Nephron progenitor cell (in vitro differentiated cells): ENCODE measurements at places on chromosomes 6 and 20.
A peak's percentile ranks its signal among the peaks of the same experiment; 100 is the strongest.

- DNase-seq = no peak
These were observed 29.4 kb downstream of the RING1 start for GRCh38 chr6:33237741-33238140.

DNA sequence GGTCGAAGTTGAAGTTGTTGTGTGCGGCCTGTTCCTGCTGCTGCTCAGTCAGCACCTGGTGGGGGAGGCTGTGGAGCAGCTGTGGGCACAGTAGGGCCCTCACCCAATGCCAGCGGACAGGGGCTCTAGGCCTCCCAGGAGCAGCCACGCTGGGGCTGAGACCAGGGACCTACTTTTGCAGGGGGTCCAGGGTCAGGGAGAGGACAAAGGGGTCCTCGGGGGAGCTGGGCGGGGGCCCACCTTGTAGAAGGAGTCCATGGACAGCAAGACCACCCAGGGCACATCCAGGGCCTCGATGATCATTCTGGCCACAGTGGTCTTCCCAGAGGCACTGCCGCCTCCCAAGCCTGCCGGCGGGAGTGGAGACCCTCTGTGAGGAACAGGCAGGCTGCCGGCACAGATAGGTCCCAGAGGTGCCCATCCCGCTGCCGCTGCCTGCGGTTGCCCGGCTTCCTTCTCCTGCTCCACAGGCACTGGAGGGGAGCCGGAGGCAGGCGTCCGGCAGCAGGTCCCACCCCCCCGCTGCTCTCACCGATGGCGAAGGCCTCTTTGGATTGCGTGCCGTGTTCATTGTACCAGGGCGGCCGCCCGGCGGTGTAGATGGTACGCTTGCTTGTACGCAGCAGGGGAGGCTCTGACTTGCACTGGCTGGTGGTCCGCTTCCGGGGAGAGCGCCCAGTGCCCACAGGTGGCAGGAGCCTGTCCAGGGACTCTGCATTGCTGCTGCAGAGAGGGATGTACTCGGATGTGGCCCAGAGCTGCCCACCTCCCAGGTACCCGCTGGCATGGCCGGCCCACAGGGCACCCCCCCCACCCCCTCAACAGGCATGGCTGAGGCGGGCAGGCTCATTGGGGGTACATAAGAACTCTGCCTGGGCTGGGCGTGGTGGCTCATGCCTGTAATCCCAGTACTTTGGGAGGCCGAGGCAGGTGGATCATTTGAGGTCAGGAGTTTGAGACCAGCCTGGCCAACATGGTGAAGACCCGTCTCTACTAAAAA, 10.0 kb downstream of the UCKL1 start:
- DNase-seq = no peak

DNA sequence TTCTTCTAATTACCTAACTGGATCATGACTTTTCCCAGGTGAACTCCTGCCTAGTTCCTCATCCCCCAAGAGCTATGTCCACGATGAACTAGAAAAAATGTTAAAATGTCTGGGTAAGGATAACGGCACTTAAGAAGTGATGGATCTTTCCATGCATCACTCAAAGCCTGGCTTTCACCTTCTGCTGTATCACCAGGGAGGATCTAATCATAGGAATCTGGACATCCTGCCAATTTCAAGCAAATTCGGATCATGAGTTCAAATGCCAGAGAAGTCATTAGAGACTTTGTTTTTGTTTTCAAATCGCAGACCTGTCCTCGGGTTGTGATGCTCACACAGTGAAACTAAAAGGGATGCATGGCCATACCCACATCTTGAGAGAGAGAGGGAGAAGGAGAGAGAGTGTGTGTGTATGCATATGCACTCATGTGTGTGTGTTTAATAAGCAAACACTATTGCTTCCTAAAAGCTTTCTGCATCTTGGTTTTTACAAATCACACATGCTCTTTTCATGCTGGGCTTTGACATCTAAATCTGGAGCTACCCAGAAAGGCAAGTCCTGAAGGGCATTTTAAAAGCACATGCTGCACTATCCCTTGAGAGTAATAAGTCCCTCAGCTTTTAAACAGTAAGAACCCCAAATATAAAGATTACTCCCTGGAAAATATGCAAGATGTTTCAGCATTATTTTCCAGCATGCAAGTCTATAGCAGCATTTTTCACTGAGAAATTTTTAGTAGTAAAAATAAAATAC, 524.6 kb upstream of the NOX3 start:
- DNase-seq = no peak

DNA sequence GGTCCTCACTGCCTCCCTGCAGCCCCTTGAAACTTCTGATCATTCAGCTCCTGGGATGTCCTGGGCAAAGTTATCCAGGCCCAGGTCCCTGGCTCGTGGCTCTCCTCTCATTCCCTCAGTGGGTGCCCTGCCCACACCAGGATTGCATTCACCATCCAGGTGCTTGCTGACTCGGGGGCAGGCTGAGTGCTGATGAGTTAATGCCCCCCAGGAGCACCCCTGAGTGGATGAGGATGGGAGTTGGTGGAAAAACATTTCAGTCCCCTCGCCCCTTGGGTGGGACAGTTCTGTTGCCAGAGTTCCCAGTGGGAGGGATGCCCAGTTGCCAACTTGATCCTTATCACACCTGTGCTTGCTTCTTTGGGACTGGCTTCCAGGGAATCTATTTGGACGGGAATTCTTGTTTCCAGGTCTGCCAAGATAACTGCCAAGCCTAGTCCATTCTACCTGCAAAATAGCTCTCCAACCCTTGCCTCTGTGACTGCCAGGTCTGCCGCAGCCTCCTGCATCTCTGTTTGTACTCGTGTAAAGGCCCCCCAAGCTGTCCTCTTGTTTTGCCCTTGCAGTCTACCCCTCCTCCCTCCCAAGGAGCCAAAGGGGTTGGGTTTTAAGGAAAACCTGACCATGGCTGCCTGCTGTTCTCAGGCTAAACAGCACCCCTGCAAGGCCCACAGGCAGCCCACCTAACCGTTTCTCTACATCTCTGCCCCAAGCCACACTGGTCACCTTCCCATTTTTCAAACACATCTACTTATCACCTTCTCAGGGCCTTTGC, 11.6 kb upstream of the RSPO4 start:
- no peak for DNase-seq

DNA sequence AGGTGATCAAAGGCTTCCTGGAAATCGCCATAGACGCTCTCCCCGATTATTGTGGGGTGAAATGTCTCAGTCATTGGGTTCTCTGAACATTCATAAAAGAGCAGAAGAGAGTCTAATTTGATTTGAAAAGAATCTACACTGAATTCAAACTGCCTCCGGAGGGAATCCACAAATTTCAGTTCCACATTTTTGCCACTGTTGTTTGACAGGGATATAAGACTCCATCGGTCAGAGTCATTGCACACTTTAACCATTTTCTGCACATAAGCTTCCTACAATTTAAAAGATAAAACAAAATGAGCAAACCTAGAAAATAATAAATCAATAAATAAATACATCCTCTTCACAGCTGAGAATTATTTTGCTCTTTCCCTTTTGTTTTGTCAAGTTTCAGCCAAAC, 2.3 kb downstream of the TENT5A start:
- no peak for DNase-seq

DNA sequence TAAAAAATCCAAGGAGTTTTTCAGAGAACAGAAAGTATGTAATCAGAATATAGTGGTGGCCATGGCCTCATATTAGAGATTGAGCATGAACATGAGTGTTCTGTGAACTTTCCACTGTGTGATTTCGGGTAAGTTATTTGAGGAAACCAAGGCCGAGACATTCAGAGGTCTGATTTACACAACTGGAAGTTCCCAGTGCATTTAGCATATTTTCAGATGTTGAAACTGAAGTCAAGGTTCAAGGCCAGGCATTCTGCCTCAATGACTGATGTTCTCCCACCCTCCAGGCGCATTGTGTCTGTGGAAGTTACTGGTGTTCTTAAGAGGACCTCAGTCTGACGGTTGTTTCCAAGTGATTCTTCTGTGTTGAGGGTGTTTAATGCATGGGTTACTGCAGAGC, 26.2 kb downstream of the RNF144B start:
- DNase-seq = no peak

- no peak for DNase-seq
These were observed 154.1 kb upstream of the RUNX2 start for GRCh38 chr6:45174045-45174444.

- no peak for DNase-seq
These were observed 2.3 kb upstream of the MAS1L start for GRCh38 chr6:29490055-29490454.

GRCh38 chr6:55886185-55886836, 10.9 kb upstream of the BMP5 start:
- DNase-seq = no peak

- DNase-seq = no peak
These were observed 168.8 kb downstream of the BCAS1 start for GRCh38 chr20:53901497-53902096.

- no peak for DNase-seq
These were observed 117.6 kb upstream of the DTNBP1 start for GRCh38 chr6:15780437-15780836.

- no peak for DNase-seq
These were observed 260.0 kb downstream of the FARS2 start for GRCh38 chr6:5521322-5521721.

- DNase-seq = no peak
These were observed 177.0 kb downstream of the EYA4 start for GRCh38 chr6:133418108-133418507.

GRCh38 chr6:118869894-118870589, 23.9 kb upstream of the ASF1A start:
- DNase-seq = no peak

- no peak for DNase-seq
These were observed 6.7 kb upstream of the CDKN1A start for GRCh38 chr6:36671687-36672375.

- DNase-seq = no peak
These were observed 48.0 kb downstream of the SYTL3 start for GRCh38 chr6:158697811-158698210.

DNA sequence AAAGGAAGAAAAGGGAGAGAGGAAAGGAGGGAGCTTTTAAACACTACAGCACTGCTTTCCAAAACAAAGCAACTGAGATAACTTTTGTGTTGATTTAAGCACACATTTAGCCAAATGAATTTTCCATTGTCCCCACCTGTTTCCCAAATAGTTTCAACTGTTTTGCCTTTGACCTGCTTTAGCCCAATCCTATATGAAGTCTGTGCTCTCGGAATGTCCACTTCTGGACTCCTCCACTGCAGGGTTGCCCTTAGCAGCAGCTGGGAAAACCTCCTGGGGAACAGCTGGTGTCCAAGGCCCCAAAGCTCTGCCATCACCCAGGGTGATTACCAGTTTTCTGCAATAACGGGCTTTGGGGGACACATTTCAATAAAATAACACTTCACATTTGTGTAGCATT, 44.9 kb upstream of the PKHD1 start:
- no peak for DNase-seq

- peak; percentile 46 for DNase-seq
These were observed 416 bp upstream of the POLR1H start for GRCh38 chr6:30060606-30061091.

DNA sequence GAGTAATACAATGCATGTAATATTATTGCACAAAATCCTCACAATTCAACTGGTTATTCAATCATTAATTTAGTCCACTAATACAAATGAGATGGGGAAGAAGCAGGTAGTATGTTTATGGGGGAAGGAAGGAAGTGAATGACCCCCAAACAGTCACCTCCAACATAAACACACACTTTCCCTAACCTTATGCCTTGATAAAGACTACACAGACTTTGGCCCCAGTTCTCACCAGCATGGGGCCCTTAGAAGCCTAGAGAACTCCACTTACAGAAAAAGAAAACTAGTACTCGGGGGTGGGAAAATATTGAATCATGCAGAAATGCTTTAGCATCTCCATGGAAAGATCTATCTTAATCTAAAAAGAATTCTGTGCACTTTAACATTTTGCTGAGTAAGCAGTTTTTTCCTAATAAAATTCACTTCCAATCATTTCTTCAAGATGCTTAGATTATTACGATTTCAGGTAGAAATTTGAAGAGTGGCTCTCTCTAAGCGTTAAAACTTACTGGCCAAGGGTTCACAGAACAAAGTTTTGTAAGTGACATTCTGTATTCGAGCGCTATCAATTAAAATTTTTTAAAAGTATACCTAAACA, 18.8 kb downstream of the ARHGAP18 start:
- DNase-seq = no peak

DNA sequence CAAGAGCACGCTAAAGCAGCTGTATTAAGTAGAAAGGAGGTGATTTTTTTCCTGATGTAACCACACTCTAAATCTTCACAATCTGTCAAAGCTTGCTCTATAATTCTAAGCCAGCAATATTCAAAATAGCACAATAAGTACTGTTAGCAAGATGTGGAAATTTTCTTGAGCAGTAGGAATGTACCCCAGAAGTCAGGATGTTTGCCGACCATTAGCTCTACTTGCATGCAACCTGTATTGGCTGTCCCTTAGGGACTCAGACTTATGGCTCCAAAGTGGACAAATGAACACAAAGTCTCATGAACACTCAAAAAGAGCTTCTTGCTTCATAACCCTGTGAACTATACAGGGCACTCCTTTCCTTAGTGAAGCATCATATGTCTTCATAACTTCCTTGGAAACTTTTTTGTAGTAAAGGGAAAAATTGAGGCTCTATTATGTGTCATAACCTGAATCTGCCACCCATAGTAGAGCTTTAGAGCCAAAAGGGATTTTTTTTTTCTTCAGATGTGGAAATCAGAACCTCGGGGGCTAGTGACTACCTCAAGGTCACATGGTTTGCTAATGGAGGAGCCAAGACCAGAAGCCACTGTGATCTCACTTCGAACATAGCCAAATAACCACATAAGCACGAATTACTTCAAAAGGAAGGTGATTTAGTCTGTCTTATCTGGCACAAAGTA, 54.5 kb downstream of the ADGRG6 start:
- DNase-seq = no peak

- no peak for DNase-seq
These were observed 52.4 kb downstream of the DOP1A start for GRCh38 chr6:83119742-83120300.

DNA sequence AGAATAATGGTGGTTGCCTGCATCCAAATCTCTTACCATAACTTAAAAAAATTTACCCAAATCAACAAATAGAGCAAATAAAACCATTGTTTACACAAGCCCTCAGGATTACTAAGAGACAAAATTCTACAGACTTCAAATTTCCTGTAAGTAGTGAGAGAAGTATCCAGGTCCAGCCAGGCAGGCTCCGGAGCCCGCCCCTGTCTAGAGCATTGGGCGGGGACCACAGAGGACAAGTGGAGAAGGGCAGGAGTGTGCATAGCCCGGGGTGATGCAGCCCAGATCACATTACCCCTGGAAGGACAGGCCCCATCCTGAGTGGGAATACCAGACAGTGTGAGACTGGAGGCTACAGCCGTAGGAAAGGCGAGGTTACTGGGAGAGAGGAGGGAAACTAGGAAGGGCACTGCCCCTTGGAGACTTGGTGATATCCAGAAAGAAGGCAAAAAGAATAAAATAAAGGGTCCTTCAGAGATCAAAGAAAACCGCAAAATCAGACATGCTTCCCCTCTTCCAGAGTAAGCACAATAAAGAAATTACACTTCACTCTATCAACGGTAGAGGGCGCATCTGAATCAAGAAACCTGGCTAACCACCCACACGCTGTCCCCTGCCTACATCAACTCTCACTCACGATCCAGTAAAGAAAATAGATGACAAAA, 26.6 kb downstream of the RIN2 start:
- peak; percentile 43 for DNase-seq

GRCh38 chr20:54132612-54133433, 41.0 kb downstream of the CYP24A1 start:
- DNase-seq = peak; percentile 8

- DNase-seq = no peak
These were observed 2.8 kb upstream of the LRRC1 start for GRCh38 chr6:53792016-53792415.

GRCh38 chr6:166417285-166417691, 34.5 kb upstream of the MPC1 start:
- no peak for DNase-seq
